ENCODE measurements at places on chromosomes 3 and 15. TPM values are rescaled to one million over a fixed set of nuclear protein-coding genes. Genes with fewer than 3 reads are reported as not detected.
A peak's percentile ranks its signal among the peaks of the same experiment; 100 is the strongest.

DNA sequence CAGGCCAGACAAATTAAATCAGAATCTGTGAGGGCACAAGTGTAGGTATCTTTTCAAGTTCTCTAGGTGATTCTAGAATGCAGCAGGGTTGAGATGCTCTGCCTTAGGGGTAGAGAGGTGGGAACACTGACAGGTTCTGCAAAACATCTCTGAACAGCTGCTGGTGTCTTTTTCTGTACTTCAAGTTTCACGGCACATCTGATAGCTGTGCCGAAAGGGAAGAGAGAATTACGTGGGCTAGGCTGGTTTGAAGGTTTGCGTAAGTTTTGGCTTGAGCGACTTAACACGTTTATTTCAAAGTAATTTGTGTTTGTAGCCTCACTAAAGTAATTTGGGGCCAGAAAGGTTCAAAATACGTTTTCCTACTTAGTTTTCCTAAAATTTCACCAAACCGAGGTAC is 22.5 kb downstream of the PXK start:
- no peak for DNase-seq

DNA sequence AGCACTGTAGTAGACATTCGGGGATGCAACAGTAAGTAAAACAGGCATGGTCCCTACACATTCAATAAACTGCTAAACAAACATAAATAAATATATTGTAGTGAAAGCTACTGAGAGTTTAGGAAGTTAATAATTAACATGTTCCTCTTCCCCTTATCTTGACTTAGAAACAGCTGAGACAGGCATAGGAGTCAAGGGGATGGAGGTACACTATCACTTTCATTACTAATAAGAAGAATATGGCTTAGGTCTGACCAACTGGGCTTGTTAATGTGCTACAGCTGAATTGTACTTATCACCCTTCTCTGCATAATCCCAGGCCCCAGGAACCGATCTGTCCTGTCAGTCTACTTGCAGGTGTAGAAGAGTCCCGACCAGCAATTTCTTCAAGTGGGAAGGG is 116.3 kb upstream of the DAZL start:
- no peak for DNase-seq

DNA sequence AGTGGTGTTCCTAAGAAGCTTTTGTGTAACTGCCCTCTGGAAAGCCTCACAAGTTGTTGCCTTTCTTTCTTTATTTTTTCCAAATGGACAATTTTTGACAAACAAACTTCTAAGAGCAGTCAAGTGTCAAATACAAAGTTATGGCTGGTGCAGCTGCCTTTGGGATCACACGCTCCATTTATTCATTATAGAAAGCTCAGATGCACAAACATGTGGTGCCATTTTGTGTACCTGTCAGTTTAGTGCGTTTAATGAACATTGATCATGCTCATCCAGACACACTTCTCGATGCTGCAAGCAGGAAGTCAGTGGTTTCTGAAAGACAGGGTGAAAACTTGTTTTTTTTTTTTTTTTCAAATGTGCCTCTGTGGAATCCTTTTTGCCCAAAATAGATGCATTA is 324.5 kb downstream of the CNTN4 start:
- DNase-seq, result no peak

DNA sequence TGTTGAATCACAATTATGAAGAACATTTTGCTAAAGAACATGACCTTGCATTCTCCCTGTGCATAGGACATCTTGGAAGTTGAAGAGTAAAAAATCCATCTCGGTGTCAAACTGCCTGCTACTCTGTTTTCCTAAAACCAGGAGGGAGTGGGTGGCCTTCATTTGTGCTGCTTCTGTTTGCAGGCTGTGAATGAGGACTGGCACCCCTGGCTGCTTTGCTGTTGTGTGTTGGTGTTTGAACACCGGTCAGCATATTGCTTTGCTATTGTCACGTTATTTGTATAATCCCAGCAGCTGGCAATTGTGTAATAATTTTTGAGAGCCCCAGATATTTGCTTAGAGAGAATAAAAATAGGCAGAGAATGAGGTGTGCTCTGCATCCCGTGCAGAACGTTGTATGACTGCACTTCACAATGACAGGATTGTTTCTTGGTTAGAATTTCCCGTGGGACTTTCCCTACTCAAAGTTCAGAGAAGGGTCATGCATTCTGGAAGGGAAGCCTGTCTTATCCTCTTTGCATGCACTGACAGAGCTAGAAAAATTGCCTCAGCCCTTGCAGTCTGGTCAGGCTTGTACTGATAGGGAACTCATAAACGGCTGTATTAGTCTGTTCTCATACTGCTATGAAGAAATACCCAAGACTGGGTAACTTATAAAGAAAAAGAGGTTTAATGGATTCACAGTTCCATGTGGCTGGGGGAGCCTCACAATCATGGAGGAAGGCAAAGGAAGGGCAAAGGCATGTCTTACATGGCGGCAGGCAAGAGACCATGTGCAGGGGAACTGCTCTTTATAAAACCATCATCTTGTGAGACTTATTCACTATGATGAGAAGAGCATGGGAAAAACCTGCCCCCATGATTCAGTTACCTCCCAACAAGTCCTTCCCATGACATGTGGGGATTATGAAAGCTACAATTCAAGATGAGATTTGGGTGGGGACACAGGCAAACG is 16.3 kb downstream of the SV2B start:
- peak; percentile 25 for DNase-seq

DNA sequence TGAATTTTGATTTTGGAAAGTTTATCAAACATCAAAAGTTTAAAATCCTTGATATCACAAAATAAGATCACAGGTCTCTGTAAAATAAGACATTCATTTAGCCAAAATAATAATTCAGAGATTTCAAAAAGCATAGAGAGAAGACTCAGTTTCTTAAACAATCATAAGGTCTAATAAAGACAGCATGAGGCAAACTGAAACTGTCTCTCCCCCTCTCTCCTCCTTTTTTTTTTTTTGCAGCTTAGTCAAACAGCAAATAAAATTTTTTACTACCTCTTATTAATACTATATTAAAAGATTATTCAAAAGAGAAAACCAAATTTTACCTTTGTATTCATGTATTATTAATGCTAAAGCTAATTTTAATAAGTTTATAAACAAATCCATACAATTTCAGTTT is 57.4 kb downstream of the OSTN start:
- no peak for DNase-seq

DNA sequence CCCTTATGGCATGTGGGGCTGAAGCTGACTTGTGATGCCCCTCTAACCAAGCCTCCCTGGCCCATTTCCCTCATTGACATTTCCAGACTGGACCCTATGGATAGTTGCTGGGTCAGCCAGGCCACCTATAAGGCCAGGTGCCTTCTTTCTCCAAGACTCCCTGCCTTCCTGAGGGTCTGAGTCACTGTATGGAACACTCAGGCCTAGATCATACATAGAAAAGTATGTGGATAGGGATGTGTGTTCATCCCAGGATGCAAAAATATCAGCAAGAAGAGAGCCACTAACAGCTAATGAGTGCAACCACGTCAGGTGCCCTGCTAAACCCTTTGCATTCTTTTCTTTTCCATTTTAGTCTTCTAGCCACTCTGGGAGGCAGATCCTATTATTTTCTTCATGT is 168.4 kb upstream of the WNT5A start:
- DNase-seq, result no peak

- no peak for DNase-seq
Observed at GRCh38 chr3:78496501-78496900, 1271.3 kb downstream of the ROBO1 start.

DNA sequence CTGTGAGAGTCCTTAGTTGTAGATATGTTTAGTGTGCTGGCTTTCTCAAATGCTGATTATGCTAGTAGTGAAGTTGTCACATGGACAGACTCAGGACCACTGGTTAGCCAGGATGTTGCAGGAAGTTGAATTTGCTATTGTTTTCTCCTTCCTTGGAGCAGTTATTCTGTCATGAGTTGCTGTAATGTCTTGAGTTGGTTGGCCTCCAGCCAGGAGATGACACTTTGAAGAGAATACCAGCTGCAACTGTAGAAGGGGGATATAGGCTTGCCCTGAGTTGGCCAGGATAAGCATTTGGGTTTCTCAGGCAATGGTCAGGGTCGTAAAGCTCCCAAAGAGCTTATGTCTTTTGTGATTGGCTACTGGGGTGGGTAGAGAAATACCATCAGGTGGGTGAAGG is 206.7 kb downstream of the ZNF621 start:
- no peak for DNase-seq

DNA sequence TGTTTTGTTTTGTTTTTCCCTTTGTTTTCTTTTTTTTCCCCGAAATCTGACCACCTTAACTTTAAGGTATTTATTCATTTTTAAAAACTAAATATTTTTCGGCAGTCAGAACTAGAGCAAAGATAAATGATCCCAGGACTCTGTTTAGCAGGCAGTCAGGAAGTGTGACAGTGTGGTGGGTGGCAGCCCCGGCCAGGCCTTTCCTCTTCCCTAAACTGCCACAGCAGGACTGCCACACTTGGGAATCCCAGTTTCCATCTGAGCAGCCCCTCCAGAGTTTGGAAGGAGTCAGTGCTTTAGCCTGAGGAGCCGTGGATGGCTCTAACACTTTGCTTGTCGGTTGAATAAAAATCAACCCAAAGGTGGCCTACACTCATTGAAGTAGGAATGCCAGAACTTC is 6.9 kb downstream of the CCRL2 start:
- DNase-seq, result no peak

DNA sequence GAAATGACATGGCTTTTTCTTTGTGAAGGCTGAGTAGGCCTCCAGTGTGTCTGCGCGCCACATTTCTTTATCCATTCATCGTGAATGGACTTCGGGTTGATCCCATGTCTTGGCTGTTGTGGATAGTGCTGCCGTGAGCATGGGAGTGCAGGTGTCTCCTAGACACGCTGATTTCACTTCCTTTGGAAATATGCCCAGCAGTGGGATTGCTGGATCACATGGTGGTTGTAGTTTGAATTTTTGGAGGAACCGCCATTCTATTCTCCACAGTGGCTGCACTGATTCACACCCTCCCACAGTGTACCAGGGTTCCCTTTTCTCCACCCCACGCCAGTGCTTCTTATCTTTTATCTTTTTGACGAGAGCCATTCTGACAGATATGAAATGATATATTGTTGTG is 171.7 kb downstream of the NSMCE3 start:
- DNase-seq, result no peak

- DNase-seq, result no peak
Observed at GRCh38 chr15:40755812-40756208, 756 bp upstream of the RMDN3 start.

DNA sequence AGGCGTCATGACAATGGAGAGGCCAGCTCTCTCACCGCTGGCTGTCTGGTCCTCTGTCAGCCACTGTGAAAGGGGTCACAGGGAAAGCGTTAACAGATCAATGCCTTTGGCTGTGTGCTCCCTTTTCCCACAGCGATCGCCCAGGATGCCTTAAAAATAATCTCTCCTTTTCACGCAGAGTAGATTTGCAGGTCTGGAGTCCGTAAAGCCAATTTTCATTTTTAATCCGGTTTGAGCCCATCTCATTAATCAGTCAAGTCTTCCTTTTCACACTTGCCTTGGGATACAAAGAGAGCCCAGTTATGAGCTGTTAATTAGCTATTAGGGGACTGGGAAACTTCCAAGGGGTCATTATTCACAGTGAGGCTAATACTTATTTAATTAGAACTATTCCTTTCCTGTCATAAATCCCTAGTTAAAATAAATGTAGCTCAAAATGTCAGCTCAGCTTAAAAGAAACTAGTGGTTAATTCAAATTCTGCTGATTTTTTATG is 104.3 kb upstream of the RASGRP1 start:
- DNase-seq, result no peak

GRCh38 chr3:192825216-192825615 is 92.4 kb downstream of the MB21D2 start:
- DNase-seq, result peak; percentile 71

- DNase-seq, result peak; percentile 47
Observed at GRCh38 chr3:138459619-138460535, 25.5 kb downstream of the ESYT3 start.

TM4SF18 gene
- polyA plus RNA-seq, result 12.1 TPM

KBTBD12 gene
- polyA plus RNA-seq, result 17.5 TPM

BLM gene
- 6.5 TPM for polyA plus RNA-seq

ALS2CL gene
- 3.4 TPM for polyA plus RNA-seq

LRTM1 gene
- 79.2 TPM for polyA plus RNA-seq

PLA1A gene
- polyA plus RNA-seq, result 0.16 TPM

GUCA1C gene
- polyA plus RNA-seq, result not detected

SPINK8 gene
- not detected for polyA plus RNA-seq

PRSS50 gene
- not detected for polyA plus RNA-seq

Data from muscle of back (tissue), 13 donors.